Panc1 (cell line): ENCODE measurements at places on chromosomes 5 and 9.
A peak's percentile ranks its signal among the peaks of the same experiment; 100 is the strongest.

GRCh38 chr9:23733495-23734078 lies 92.5 kb downstream of the ELAVL2 start:
- DNase-seq = no peak

DNA sequence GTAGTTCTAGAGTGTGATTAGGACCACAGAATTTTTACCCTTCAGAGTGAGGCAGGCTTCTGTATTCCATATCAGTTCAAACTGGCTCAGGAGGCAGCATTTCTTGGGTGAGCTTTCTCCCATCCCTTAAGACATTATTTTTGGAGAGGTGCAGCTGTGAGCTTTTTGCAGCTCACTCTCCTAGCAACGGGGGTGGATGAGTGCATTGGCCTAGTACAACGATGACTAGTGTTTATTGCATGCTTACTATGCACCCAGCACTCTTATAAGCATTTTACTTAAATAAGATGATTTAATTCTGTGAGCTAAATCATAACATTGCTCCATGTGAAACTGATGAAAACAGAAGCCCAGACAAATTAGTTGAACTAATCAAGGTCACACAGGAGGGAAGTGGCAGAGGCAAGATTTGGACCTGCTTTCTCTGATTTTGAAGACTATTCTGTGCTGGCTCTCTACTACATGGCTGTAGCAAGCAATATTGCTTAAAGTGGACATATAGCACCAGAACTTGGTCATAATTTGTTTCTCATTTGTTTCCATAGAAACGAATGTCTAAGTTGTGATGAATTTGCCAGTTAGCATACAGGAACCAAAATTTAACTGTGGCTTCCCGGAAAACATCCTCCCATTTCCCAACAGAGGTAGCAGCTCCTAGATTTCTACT lies 372.1 kb upstream of the RIOK2 start:
- DNase-seq = no peak

DNA sequence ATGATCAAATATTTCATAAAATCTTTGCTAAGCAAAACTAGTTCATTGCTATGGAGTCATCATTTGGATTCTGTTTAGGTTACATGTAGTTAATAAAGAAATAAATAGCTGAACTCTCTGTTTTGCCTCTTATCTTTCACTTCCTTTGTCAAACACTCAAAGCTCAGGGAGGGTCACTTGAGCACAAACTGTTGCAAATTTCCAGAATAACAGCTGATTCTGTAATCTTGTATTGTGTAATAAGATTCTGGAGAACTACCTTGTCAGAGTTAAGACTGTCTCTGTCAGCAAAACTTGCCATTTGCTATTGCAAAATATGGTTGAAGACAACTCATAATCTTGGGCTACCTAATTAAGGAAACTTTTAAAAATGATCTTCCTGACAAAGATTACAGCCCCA lies 182.0 kb upstream of the MOCS2 start:
- DNase-seq = no peak

DNA sequence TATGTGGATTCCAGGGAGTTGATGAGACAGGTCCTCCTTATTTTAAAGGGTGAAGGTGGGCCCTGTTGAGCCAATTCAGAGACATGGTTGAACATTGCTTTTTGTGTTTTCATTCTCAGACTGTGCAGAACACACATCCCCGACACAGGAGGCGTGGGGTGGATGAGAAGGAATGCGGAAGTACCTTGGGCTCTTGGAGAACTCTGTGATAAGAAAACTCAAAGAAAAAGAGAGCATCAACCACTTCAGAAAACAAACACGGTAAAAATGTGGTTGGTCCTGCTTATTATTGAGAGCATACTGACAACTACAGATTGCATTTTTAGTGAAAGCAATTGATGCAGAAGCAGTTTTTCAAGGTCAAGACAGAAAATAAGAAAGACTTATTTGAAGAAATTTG lies 659.8 kb downstream of the IRX1 start:
- DNase-seq = no peak

DNA sequence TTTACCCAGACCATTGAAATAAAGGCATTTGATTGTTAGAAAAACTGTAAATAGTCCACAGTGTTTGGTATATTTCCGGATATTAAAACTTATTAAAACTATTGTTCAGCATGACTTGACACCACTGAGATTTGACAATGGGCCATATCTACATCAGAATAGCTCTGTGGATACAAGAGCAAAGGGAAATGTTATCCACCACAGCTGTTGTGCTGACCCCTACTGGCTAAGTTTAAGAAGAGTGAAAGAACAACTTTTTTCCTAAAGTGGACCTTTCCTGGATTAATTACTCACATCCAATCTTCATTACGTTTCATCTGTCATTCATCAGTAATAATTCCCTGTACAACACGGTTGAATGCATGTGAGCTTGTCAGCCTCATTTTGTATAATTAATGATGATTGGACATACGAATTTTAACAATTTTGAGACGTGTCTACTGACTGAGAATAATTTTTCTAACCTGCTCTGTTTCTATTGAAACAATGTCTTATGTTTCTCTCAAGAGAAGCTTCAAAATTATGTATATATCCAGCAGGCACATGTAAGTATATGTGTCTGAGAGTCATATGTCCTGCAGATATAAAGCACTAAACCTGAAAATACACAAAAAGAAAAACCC lies 1952.6 kb downstream of the MAT2B start:
- no peak for DNase-seq

DNA sequence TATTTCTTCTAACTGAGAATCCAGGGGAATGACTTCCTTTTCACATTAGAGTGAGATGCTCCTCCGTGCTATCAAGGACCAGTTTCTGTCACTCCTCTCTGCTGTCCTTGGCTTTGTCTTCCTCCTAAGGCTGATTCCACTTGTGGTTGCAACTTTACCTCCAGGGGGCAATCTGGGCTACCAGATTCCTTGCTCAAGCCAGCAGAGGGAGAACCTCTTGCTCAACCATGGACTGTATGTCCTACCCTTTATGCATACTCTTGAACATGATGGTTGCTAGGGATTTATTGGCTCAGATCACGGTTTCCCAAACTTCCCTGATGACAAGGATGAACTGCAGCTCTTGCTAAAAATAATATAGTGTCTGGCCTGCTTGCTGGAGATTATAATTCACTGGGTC lies 24.0 kb downstream of the NNT start:
- DNase-seq = peak; percentile 58

DNA sequence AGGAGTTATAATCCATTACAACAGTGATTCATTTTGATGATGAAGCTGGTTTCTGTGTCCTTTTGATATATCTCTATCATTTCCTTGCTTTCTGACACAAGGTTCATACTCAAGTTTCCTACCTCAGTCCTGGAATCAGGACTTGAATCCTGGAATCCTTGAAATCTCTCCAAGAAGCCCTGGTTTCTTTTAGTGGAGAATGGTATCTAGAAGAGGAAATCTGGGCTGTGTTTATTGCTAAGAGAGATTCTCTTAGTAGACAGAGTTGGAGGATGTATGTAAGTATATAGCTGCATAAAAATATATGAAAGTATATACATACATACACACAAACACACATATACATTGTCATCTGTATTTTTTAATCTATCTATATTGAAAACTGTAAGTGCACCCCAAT lies 114.4 kb downstream of the GCNT1 start:
- DNase-seq = no peak

DNA sequence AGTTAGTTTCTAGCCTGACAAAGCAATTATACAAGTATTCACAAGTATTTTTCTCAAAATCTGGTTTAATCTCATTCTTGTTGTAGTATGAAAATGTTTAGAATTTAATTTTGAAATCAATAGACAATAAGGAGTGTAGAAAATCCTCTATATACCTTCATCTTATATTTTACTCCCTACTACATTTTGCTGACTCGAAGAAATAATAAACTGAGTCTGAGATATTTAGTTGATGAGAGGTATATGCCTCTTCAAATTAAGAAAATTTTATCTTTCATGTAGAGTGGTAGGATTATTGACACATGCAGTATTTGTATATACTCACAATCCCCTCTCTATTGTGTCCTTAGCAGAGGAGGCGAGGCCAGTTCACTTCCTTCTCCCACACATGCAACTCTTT lies 477.7 kb downstream of the MAN2A1 start:
- no peak for DNase-seq
